ENCODE measurements at places on chromosomes 4 and X.

GRCh38 chrX:32153585-32153984, 1057.8 kb downstream of the DMD start:
- DNase-seq, result no peak

GRCh38 chrX:118216509-118216908, 99.9 kb upstream of the KLHL13 start:
- no peak for DNase-seq

DNA sequence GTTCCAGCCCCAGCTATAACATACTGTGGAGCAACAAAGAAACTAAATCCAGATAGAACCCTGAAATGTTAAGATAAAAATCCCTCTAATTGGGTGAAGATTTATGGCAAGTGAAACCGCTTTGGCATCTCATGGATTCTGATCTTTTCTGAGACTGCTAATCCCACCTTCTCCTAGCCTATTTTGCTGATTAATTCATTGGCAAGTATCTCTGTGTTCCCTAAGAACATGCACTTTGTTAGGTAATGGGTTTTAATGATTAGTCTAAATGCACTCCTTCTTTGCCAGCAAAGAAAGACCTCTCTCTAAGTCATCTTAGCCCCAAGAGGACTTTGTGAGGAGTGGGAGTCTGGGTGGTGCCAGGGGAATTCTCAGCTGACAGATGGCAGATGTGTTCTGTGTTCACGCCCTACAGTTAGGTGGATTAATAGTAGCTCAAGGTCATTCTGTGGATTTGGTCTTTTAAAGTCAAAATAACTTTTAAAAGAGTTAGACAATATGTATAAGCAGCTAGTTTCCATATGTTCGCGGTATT, 171.3 kb downstream of the UNC5C start:
- peak; percentile 21 for DNase-seq

- DNase-seq, result peak; percentile 21
Observed at GRCh38 chr4:64497491-64497890, 88.2 kb upstream of the TECRL start.

DNA sequence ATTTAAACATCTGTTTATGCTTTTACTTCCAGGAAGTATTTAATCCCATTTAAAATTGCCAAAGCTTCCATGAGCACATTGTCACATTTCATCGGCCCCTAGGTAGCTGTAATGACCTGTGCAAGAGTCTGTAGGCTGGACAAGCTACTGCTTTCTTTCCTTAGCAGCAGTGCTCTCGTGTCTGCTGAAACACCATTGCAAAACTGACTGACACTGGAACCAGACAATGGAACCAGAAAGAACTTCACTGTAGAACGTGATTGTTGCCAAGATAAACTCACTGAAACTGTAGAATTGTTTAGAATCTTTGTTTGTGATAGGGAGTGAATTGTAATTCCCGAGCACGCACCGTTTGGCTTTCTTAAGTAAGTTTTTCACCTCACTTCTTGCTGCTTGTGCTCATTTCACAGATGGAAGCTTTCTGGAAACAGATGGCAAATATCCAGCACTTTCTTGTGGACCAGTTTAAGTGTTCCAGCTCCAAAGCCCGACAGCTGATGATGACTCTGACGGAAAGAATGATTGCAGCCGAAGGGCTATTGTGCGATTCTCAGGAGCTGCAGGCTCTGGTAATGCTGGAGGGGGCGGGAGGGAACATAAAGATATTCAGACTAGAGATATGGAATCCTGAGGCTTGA, 36.9 kb downstream of the EVC start:
- no peak for DNase-seq

DNA sequence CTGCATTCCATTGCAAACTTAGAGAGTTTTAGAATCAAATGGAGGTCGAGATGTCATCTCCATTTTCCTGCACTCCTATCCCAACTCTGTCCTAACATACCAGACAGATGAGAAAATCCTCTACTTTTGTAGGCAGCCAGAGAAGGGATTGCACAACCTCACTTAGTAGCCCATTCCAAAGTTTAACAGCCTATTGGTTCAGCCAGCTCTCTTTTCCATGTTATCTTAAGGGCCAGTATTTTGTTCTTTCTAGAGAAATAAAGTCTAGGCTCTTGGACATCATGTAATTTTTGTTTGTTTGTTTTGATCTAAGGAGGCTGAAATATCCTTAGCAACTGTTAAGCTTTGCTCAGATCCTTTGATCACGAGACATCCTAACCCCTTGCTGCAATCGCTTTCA, 173.0 kb downstream of the COX18 start:
- no peak for DNase-seq

- DNase-seq, result no peak
Observed at GRCh38 chr4:159770401-159770800, 667.5 kb downstream of the RAPGEF2 start.

GRCh38 chrX:47229427-47229826, 3.4 kb upstream of the USP11 start:
- no peak for DNase-seq

- DNase-seq, result peak; percentile 84
Observed at GRCh38 chr4:23889814-23890341, at the start of gene PPARGC1A. TSS of gene PPARGC1A (minus strand) at chr4:23890047. CDS start at chr4:23889957, 90 bp downstream.

- no peak for DNase-seq
Observed at GRCh38 chrX:22365460-22365859, 92.7 kb downstream of the CBLL2 start.

- no peak for DNase-seq
Observed at GRCh38 chr4:105155426-105155825, 8.8 kb downstream of the TET2 start.

- no peak for DNase-seq
Observed at GRCh38 chr4:76485450-76485849, 50.4 kb downstream of the SHROOM3 start.

DNA sequence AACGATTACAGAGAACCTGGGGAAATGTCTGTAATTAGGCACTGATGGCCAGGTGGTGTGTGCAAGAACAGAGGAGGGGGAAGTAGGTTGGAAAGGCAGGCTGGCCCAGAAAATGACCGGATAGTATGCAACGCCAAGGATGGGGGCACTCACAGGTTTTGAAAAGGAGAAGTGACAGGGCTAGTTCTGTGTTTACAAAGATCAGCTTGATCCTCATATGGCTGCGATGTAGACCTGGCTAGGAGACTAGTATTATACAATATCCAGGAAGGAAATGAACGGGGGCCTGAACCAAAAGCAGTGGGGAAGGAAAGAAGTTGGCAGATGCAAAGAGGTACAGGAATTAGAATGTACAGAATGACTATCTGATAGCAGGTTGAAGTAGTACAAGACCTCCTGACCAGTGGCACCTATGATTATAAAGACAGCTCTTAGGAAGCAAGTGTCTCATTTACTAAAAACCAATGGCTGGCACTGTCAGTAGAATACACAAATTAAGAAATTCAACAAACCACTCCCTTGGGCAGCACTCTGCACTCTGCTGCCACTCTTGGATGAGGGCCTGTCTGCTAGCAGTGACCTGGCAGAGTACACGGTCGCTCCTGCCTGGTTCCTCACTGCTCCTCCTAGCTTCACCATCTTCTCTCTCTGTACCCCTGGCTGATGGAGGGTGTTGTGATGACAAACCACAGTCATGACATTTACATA, 14.1 kb downstream of the MFAP3L start:
- DNase-seq, result no peak

GRCh38 chr4:88728146-88728545, 30.5 kb upstream of the NAP1L5 start:
- DNase-seq, result no peak

GRCh38 chr4:85393201-85393600, 81.7 kb upstream of the ARHGAP24 start:
- DNase-seq, result no peak

GRCh38 chr4:179836179-179837075, 2394.2 kb upstream of the AGA start:
- DNase-seq, result no peak

- no peak for DNase-seq
Observed at GRCh38 chr4:95439071-95439470, 109.7 kb downstream of the UNC5C start.

DNA sequence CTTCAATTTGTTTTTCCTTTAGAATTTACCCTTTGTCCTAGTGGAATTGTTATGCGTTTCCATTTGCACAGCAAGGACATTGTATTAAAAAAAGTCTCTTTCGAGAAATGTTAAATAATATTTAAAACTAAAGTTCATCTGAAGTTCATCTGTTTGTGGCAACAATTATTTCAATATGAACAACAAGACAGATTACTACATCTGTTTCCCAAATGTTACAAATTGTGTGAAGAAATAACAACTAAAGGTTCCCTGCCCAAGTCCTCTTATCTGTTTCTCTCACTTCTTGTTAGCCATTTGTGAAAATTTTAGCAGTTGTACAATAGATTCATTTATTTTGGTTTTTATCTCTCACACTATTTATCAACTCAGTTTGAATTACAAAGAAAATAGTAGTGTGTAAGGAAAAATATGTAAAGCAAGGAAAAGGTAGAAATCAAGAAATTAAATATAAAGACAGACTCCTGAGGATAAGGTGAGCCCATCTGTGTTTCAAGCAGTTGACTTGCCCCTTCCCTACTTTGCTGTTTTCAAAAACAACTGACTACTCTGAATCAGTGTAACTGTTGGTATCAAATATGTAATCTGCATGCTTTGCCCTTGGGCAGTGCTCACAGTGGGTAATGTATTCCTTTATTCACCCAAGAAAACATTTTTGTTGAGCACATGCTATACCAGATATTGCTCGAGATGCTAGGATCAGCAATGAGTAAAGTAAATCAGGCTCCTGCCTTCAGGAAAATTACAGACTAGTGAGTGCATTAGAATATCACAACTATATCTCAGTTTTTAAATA, 118.9 kb upstream of the PCDH7 start:
- DNase-seq, result no peak

- no peak for DNase-seq
Observed at GRCh38 chr4:106126062-106126461, 189.9 kb downstream of the TBCK start.

DNA sequence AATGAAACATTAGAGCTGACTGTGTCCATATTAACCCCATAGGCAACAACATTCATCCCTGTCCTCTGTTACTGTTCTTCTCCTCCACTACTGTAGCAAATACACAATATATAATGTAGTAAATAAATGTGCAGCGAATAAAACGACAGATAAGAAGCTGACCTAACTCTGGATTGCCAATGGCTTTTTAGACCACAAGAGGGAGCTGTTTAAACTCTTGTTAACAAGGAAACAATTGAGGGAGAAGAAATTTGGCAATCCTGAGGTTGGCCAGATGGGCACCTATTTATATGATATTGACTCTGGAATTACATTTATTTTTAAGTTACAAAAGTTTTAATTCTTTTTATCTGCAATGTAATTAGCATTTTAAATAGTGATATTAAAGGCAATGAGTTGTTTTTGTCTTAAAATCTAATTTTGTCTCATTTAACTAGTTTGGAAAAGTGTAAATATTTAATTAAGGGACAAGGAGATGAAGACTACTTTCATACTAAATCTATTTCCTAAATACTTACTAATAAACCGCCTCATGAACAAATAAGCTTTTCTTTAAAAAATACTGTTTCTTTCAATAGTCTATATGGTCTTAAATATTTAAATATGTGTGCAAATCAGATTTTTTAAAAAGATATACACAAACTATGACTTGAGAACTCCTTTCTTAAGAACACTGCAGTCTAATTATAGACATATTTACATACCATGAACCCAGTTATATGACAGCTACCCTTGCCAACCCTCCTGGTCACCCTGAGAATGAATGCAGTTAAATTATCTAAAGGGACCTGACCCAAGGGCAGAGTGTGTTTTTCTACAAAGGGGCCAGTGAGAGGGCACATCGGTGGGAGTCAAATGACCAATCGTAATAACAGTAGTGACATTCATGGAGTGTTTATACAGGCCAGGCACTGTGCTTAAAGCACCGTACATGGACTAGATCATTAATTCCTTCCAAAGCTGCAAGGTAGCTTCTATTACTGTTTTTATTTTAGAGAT, 52.9 kb upstream of the HPF1 start:
- DNase-seq, result peak; percentile 77

- no peak for DNase-seq
Observed at GRCh38 chr4:142909908-142910307, 63.8 kb upstream of the INPP4B start.

DNA sequence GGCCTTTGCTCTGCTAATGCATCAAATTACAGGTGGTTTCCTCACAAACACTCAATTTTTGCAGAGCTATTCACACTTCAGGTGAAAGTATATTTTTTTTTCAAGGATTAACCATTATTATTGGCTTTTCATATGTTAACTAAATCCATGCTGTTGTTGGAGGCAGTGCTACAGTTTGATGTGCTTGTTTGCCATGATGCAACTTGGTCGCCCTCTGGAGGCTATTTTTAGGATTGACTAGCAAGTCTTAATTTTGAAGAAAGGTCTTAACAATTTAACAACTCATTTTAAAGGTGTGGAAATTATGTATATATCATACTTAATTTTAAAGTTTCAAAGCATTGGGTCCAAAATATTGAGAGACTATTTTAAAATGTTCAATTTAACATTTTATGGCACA, 168.8 kb upstream of the FAM47A start:
- DNase-seq, result peak; percentile 58

GRCh38 chrX:18676050-18676449, 4.1 kb upstream of the RS1 start:
- no peak for DNase-seq

DNA sequence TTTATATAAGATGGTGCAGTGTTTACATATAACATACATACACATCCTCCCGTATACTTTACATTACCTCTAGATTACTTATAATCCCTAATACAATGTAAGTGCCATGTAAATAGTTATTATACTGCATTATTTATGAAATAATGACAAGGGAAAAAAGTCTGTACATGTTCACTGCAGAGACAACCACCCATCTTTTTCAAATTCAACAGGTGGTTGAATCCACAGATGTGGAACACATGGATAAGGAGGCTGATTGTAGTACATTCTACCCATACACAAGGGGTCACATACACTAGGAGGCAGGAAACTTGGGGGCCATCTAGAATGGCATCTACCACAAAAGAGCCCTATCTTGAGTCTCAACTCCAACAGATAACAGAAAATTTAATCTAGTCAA, 3.4 kb upstream of the IDS start:
- DNase-seq, result no peak

GRCh38 chr4:56757821-56758411, 63.6 kb downstream of the SPINK2 start:
- DNase-seq, result no peak

DNA sequence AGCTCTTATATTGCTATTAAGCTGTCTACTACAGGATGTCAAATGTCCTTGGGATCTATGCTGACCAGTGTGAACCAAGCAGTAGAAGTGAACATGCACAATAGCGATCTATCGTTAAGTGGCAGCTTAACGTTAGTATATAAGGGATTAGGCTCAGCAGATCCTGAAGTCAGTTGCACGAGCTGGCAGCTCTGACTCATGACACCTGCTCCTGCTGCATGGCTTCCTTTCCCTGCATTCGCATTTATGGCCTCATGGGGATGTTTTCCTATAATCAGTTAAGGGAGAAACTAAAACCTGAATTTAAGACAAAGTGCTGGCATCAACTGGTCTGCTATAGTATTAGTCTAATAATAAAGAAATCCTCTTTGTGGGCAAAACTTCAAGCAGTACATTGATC, 12.7 kb upstream of the MCUB start:
- DNase-seq, result no peak

DNA sequence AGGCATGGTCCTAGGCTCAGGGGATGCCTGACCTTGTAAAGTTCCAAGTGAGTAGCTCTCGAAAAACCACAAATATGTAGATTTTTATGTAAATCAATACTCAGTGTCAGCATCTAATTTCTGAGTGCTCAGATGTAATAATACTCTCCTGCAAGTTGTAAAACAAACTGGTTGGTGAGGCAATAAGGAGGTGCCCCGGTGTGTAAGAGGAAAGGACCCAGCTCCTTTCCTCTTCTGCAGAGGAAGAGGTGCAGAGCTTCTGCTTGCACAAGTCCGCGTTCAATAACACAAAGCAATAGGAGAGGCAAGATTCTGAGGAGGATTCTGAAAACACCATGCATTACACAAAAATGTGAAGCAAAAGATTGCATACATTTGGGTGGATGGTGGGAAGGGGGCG, 43.6 kb upstream of the ENPP6 start:
- DNase-seq, result no peak

Measured in SK-N-DZ (cell line).